ENCODE measurements at places on chromosomes 2 and 18.

- DNase-seq = no peak
These were observed 24.3 kb upstream of the RPIA start for GRCh38 chr2:88667219-88667618.

GRCh38 chr2:116145031-116145430 is 1669.5 kb upstream of the DDX18 start:
- DNase-seq = no peak

DNA sequence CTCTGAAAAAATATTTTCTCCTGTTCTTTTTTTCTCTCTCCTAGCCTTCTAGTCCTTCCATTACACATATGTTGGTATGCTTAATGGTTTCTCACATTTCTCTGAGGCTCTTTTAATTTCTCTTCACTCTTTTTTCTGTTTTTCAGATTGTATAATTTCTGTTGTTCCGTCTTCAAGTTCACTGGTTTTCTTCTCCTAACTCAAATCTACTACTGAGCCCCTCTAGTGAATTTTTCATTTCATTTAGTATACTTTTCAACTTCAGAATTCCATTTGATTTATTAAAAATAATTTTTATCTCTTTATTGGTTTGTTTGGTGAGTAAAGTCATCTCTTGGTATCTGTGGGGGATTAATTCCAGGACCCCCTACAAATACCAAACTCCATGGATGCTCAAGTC is 19.8 kb downstream of the C2orf49 start:
- no peak for DNase-seq

- DNase-seq = no peak
These were observed 325.5 kb upstream of the HS6ST1 start for GRCh38 chr2:128644156-128644555.

DNA sequence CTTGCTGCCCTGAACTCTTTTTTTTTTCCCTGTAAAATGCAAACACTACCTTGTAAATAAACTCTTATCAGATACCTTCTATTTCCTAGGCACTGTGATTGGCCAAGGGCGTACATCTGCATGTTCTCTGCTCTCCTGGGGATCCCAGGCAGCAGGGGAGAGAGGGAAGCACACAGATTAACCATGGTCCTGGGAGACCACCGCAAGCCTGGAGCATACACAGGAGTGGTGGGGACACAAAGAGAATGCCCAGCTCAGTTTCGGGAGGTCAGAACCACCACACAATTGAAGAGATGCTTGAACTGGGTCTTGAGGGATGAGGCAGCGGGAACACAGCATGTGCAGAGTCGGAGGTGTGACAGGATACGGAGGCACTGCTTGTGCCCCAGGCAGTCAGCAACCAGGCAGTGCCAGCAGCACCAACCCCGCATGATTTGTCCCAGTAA is 2.1 kb downstream of the GREB1 start:
- DNase-seq = no peak

DNA sequence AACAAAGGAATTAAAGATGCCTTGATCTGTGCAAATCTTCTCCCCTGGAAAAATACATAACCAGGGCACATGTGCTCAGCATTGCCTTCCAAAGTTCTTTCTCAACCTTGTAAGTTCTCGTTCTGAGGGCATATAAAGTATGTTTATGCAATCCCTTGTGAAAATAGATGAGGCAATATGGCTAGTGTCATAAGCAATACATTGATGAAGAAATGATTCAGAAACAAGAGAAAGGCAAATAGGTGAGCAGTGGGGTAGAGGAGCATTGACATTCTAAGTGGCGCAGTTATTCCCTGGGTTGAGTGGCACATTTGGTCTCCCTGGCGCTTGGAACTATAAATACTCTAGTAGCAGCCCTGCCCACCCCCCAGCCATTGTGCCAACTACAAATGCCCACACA is 57.4 kb upstream of the PGAP1 start:
- no peak for DNase-seq

DNA sequence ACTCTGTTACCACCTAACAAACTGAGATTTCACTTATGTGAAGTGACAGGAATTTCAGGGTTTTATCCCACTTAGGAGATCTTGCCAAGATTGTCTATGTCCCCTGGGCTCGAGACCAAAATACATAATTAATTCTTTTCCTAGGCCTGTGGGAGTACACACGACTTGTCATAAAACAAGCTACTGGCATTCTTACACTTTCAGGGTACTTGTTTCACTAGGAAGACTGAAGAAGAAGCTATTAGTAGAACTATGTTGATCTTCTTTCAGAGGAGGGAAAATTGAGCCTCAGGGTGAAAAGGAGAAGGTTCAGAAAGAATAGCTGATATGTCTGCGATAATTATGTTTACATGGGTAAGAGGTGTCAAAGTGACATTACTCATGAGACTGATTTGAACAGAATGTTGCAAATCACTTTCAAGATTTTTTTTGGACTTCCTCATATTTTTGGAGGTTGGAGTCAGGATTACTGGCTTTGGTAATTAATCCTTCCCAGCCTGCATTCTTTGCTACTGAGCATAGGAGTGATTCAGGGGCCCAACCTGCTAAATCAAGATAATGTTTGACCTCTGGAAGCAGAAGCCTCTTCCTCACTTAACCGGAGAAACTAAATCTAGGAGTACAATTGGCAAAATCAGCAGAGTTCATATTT is 240.0 kb upstream of the NT5C1B start:
- no peak for DNase-seq

- peak; percentile 61 for DNase-seq
These were observed 22.4 kb upstream of the RMP24 start for GRCh38 chr18:35949903-35950627.

GRCh38 chr2:31446848-31447247 is 32.3 kb upstream of the XDH start:
- DNase-seq = no peak

DNA sequence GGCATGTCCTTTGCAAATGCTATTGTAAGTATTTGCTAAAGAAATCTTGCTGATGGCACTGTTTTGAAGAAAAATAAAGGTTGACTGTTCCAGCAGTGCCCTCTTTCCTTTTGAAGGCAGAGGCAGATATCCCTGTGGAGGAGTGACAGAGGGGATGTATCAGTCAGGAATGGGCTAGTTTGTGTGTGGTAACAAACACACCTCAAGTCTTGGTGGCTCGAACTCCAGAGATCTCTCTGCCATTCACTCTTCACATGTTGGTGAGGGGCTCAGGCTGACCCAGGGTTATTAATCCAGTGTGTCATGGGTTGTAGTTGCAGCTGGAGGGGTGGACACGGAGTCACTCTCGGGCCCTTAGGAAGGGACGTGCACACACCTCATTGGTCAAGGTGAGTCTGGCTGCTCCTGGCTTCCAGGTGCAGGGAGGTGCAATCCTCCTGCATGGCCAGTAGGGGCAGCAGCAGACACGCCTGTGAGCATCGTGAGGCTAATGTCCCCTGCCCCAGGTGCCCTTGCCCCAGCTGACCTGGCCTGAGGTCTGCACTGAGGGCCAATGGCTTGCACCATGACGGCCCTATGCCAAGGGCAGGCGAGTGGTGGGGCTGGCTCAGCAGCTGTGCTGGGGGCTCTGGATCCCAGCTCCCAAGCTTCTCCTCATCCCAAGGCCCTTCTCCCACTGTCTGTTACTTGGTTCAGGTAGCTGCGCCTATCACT is 146.5 kb downstream of the ASB1 start:
- peak; percentile 47 for DNase-seq

GRCh38 chr18:62445386-62445917 is 77.4 kb upstream of the ZCCHC2 start:
- no peak for DNase-seq

DNA sequence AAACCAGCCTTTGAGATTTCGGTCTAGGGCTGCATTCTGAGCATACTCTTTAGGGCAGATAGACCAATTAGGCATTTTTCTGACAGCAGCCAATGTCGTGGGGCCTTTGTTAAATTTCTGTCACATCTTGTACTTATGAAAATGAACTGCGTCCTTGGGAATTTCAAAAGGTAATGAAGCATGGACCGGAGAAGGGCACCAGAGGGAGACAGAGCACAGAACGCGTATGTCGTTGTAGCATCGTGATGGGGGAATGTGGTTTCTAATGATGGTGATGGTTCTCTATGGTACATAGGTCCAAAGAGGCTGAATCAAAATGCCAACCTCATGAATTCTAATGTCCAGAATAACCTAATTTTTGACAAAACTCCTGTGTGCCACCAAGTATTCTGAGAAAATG is 483.9 kb upstream of the CRIM1 start:
- DNase-seq = no peak

DNA sequence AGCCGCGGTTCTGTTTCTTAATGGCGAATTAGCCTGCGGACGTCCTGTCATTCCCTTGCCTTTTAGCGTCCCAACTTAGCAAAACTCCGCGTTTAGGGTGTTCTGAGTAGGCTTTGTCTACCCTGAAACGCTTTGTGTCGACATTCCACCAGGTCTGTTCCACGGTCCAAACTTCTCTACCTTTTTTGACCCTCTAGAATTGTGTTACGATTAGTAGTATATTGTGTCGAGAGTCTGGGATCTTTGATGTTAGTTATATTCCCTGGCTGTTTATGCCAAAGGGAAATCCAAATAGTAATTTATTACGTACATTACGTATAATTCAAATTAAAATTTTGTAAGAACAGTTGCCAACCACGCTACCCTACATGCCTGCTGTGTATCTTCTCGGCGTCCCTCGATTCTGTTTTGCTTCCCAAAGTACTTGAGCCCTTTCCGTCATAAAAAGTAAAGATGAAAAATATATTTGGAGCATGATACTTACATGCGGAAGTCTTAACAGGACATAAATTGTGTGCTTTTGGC is 495 bp upstream of the TTC32 start:
- DNase-seq = no peak

GRCh38 chr2:138877421-138877820 is 97.2 kb upstream of the NXPH2 start:
- no peak for DNase-seq

DNA sequence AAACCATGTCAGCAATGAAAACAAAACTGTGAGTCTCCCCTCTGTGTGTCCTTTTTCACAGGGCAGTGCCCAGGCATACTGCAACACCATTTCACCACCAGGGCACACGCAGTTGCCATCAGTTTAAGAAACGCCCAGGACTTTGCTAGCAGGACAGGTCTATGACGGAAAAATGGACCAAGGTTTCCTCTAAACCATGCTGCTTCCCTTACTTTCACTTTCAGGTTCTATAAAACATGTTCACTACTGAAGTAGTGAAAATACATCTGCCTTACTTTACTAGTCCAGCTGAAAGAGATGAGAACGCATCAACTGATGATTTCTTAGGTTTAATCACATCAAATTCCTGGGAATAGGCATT is 110.5 kb downstream of the TCF4 start:
- peak; percentile 26 for DNase-seq

- DNase-seq = no peak
These were observed 49.0 kb downstream of the UGP2 start for GRCh38 chr2:63890678-63891077.

DNA sequence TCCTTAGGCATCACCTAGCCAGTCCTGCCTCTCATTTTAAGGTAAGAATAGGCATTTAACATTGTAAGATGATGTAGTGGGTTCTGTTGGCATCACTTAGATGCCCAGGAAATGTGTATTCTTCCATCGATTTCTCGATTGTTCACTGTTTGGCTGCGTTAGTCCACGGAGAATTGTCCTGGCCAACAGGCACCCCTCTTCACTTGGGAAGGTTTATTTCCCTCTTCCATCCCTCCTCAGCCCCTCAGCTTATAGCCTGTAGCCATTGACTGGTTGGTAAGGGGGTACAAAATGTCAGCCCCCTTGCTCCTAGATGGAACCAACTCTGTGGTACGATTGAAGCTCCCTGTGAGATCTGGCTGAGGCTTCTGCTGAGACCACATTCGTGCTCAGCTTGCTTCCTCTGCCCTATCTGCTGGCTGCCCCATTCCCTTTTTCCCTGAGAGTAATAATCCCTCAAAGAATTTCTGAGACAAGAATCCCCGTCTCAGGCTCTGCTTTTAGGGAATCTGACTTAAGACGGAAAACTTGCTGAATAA is 43.4 kb downstream of the PLEKHA3 start:
- DNase-seq = peak; percentile 30

- DNase-seq = no peak
These were observed 721.9 kb upstream of the ACVR2A start for GRCh38 chr2:147122944-147123343.

DNA sequence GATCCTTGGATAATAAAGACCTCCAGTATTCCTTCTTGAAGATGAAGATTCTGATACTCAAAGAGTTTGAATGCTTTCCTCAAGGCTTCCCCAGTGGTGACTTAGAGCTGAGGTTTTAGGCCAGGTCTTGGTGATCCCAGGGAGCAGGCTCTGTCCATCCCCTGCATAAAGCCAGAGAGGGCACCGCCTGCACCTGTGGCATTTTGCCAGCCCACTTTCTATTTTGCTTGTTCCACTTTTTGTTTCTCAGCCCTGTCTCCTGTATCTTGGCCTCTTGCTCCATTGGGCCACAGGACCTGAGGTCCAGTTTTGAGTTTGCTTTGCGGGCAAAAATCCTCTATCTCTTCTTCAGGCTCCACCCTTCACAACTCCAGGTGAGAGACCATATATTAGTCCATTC is 6.7 kb upstream of the SCYGR1 start:
- DNase-seq = no peak

- no peak for DNase-seq
These were observed 136.8 kb upstream of the OTOS start for GRCh38 chr2:240277073-240277806.

- DNase-seq = no peak
These were observed 832.8 kb downstream of the RNF144A start for GRCh38 chr2:7749895-7750559.

GRCh38 chr18:11587846-11588245 is 21.6 kb upstream of the SLC35G4 start:
- DNase-seq = no peak

- no peak for DNase-seq
These were observed 33.8 kb upstream of the HNRNPA3 start for GRCh38 chr2:177178797-177179196.

DNA sequence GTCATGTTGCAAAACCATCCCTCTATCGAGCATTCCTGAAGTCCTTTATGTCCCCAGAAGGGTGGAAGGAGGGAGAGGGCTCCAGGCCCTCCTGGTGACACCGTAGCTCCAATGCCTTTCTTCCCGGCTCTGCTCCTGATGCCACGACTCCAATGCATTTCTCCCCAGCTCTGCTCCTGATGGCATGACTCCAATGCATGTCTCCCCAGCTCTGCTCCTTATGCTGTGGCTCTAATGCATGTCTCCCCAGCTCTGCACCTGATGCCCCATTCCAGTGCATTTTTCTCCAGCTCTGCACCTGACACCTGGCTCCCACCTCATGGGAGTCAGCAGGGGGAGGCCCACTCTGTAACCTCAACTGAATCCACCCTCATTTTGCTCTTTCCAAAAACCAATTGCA is 153.0 kb upstream of the SALL3 start:
- no peak for DNase-seq

DNA sequence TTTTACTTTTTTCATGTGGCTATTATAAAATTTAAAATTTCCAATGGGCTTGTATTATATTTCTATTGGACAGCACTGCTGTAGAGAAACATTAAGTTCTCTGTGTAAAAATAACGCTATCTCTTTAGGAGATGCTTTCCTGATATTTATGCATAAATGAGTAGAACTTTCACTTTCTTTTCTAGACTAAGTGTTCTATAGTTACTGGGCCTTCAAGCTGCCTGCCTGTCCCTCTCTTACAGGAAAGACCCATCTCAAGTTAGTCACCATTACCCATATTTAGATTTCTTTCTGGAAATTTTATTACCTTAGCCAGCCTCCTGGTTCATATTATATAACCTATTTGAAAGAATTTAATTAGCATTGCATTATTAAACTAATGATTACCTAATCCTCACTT is 4.8 kb downstream of the ITGA4 start:
- DNase-seq = no peak

GRCh38 chr2:42792583-42793333 is at the start of gene HAAO:
Gene HAAO (minus strand): TSS chr2:42792583. CDS start chr2:42792536, 47 bp downstream.
- DNase-seq = peak; percentile 57

All from activated T-cell treated with anti-CD3 and anti-CD28 coated beads, Interleukin-2, amount 50 U/mL, for 48 hours (primary cell).